ENCODE measurements at places on chromosomes 4 and X. TPM values are rescaled to one million over a fixed set of nuclear protein-coding genes. Genes with fewer than 3 reads are reported as not detected.

BTC gene
- 0.54 TPM for total RNA-seq

SORBS2 gene
- total RNA-seq, result 0.52 TPM

VEGFC gene
- total RNA-seq, result 54.5 TPM

STATH gene
- total RNA-seq, result not detected

SYP gene
- 0.25 TPM for total RNA-seq

IQCM gene
- total RNA-seq, result not detected

STK26 gene
- total RNA-seq, result 21.3 TPM

CXorf49 gene
- total RNA-seq, result not detected
